ENCODE measurements at places on chromosomes 7 and 10.
A peak's percentile ranks its signal among the peaks of the same experiment; 100 is the strongest.

DNA sequence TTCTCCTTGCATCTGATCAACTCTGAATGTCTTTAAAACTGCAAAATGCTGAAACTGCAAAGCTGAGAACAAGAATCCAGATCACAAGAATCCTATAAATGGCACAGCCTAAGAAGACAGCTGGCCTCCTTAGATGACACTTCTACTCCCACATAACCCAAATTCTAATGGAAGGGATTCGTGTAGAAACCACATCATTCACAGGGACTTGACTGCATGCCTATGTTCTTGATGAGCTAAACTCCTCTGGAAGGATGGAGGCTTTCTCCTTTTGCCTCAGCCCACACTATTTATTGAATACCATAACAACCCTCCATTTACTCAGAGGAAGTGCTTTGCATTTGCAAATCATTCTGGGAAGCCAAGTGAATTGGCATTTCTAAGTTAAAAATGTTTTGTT lies 252.5 kb upstream of the VWC2 start:
- no peak for DNase-seq

DNA sequence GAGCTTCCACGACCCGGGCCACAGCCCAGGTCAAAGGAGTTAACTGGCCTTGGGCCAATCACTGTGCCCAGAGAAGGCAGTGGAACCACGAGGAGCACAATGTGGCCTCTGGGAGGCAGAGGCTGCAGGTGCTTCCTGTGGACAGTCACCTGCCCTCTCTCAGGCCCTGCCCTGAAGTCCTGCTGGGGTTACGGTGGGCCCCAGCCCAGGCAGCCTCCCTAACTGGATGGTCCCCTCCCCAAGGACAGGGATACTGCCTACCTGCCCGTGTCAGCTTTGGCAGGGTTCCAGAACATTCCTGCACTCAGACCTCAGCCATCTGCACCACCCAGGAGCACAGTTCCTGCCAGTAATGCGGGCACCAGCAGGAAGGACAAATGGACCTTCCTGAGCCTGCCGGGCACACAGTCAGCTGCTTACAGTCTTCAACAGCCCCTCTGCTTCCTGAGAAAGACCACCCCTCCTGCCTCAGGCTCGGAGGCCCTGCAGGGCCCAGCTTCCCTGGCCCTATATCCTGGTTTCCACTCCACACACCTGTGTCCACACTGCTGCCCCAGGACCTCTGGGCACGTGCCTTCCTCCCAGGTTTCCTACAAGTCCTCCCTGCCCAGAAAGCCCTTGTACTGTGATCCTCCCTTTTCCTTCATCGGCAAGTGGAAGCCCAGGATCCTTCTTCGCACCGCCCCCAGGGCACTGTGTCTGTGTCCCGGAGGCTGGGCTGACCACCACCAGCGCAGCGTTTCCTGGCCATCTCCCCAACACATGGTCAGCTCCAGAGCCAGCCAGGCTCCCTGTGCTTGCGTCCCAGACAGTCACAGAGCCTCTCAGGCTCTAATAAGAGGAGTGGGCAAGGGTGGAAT lies 23.3 kb downstream of the WDR86 start:
- no peak for DNase-seq

GRCh38 chr7:25318047-25318446 lies 89.8 kb upstream of the NPVF start:
- DNase-seq = no peak

DNA sequence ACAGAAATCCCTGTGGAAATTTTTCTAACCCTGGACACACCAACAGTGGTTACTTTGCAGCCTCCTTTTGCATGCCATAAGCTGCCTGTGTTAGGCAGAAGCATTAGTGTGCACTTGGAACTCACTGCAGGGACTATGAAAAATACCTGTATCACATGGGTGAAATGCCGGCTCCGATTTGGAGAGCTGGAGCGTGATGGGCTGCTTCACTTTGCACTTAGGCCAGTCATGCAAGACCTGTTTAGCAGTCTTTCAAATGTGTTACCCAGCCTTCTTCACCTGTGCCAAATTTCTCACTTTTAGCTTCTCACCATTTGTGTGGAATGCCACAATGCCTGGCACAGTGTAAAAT lies 11.3 kb downstream of the NCOA4 start:
- no peak for DNase-seq

DNA sequence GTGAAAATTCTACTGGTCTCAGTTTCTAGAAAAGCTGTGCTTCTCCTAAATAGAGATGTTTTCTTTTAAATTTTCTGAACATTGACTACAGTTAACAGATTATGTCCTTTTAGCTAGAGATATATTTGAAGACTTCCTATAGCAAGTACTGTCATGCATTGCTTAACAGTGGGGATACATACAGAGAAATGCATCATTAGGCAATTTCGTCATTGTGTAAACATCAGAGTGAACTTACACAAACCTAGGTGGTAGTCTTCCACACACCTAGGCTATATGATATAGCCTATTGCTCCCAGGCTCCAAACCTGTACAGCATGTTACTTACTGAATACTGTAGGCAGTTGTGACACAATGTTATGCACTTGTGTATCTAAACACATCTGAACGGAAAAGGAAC lies 28.5 kb downstream of the PIK3CG start:
- DNase-seq = no peak

DNA sequence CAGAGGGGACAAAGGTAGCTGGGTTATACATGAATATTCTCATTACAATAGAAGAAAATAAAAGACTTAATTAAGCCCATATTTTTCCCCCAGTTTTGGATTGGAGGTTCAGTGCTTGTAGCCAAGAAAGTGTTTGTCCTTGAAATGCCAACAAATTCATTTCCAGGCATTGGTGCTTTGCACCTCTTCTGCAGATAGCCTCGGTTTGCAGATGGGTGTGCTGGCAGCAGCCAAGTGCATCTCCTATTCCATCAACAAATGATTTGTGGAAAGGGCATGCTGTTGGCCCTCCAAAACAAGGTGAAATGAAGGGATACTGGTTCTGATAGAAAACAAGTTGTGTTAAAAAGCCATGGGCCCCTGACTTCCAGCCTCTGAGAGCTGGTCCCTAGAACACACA lies 187.3 kb downstream of the DPY19L1 start:
- DNase-seq = no peak

DNA sequence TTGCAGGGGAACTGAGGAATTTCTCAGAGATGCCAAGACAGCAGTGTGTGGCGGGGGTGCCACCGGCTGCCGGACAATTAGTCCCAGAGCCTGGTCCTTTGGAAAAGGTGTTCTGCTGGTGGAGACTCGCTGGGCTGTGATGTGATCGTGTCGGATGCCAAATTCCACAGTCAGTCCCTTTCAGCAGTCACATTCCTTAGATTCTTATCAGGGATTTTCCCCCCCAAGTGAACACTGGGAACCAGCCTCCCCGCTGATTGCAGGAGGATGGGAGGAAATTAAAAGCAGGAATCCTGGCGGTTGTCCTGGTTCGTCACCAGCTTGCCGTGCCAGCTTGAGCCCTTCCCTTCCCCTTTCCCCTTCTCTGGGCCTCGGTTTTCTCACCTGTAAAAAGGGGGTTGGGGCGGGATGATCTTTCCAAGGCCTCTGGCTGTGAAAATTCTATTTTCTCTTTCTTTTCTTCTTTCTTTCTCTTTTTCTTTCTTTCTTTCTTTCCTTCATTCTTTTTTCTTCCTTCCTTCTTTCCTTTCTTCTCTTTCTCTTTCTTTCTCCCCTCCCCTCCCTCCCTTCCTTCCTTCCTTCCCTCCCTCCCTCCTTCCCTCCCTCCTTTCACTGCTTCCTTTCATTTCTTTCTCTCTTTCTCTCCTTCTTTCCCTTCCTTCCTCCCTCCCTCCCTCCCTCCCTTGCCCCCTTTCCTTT lies 39.6 kb downstream of the COL26A1 start:
- no peak for DNase-seq

DNA sequence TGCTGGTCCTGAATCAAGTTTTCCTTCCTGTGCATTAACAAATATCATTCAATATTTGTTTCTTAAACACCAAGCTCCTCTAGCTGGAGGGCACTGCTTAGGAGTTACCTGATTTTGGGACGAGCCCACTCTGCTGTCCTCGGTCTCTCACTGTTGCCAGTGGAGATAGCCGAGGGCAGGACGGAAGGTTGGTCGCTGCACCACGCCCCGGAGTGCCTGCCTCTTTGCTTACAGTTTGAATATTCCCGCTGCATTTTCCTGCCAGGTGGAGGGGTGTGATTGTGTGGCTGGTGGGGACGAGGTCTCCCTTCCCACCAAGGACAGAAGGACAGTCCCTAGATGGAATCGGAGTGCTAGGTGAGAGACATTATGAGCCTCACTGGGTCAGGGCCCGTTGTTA lies 201.5 kb downstream of the DNAJB6 start:
- DNase-seq = no peak

DNA sequence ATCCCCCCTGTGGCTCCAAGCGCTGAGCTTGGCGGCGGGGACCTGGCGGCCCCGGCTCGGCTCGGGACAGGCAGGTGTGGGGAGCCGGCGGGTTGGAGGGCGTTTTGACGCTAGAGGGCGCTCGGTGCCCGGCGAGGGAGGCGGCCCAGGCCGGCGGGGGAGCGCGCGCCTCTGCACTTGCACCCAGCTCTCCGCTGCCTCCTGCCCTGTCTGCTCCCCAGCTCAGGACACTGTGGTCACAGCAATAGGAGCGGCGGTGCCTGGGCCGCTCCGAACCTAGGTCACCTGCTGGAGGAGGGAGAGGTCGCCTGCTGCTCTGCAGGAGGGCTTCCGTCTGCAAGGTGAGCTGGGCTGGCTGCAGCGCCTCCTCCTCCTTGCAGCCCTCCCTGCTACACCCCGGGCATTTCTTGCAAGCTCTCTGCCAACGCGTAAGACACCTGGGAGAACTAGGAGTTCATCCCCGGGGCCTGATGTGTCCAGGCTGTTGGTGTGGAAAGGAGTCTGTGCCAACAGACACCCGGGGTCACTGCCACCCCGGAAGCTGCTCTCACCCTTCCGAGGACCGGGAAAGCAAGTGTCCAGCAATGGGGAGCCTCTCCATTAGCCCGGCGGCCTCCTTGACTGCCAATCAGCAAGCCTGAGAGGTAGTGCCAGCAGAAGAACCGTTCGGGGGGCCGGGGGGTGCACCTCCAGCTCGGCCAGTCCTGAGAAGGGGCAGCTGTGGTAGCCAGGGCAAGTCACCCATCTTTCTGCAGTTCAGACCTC lies 620.4 kb downstream of the GALNT17 start:
- DNase-seq = no peak

GRCh38 chr7:34019301-34019790 lies 114.0 kb downstream of the BMPER start:
- no peak for DNase-seq

DNA sequence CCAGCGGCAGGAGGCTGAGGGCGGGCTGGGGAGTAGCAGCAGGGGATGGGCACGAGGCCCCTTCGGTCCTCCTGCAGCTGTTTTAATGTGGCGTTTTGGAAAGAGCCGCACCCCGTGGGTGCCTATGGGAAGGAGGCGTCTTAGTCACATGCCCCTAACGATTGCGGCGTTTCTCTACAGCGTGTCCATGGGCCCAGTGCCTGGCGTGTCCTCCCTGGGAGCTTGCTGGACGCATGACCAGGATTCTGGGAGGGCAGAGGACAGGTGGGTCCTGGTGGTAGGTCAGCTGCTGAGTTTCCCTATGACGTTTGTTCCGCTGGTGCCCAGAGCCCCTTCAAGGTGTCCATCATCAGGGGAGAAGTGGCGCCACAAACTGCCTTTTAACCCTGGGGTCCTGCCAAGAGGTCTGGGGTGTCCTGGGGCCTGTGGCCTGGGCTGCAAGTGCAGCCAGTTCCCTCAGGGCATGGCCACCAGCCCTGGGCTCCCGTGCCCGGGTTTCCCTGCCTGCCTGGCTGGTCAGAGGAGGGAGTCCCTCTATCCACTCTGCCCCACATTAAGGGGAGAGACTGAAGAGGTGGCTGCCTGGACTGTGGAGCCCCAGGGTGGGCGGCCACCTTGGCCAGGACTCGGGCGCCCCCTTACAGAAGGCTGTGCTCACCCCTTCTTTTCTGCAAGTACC lies 48.7 kb downstream of the PWWP2B start:
- DNase-seq = no peak

DNA sequence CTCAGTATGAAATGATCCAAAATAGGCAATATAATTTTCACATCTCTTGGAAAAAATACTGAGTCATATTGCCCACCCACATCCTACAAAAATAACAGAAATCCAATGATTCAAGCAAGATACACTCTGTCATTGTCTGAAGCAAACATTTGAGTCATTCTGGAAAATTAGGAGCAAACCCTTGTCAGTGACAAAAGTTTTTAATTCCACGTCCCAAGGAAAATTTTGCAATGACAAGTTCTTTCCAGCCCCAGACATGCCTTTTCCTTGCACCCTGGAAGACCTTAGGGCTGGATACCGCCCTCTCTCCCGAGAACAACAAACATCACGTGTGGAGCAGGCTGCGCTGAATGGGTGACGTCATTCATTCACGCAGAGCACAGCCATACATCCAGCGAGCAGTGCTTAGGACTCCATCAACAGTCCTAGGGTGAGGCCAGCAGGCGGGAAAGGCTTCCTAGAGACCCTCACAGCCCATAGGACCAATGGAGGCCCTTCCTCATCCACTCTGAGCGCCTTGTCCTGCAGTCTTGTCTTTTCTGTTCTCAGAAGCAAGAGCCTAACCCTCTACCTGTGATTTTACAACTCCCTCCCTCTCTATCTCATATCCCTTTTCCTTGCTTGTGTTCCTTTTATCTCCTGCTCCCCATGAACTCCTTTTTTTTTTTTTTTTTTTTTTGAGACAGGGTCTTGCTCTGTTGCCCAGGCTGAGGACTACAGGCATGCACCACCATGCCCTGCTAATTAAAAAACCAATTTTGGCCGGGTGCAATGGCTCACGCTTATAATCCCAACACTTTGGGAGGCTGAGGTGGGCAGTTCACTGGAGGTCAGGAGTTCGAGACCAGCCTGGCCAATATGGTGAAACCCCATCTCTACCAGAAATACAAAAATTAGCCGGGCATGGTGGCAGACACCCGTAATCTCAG lies 23.5 kb upstream of the KDM7A start:
- DNase-seq = peak; percentile 18

DNA sequence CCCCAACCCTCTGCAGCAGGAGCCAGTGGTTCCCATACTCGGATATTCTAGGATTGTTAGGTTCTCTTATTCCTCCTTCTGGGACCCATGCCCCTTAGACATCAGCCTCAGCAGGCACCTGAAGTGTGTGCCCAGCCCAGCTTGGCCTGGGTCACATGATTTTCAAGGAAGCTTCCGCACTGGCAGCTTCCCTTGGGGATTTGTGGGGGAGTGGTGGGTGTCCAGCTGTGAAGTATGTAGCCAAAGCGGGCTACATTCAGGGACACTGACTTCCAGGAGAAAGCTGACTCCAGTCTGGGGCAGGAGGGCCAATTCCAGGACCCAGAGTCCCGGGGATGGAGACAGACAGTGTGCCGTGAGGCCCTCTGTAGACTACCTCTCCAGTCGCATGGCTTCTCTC lies 1.3 kb downstream of the LDB1 start:
- DNase-seq = no peak
